ENCODE measurements at places on chromosomes 2 and 18. TPM values are rescaled to one million over a fixed set of nuclear protein-coding genes. Genes with fewer than 3 reads are reported as not detected.

- DNase-seq, result no peak
Observed at GRCh38 chr2:197089655-197090054, 163.1 kb upstream of the PGAP1 start.

GRCh38 chr2:12514631-12515437 is 201.9 kb upstream of the TRIB2 start:
- DNase-seq, result peak; percentile 26

- no peak for DNase-seq
Observed at GRCh38 chr18:8468921-8469335, 140.3 kb upstream of the RAB12 start.

- DNase-seq, result no peak
Observed at GRCh38 chr2:107627164-107627563, 199.5 kb upstream of the RGPD4 start.

DNA sequence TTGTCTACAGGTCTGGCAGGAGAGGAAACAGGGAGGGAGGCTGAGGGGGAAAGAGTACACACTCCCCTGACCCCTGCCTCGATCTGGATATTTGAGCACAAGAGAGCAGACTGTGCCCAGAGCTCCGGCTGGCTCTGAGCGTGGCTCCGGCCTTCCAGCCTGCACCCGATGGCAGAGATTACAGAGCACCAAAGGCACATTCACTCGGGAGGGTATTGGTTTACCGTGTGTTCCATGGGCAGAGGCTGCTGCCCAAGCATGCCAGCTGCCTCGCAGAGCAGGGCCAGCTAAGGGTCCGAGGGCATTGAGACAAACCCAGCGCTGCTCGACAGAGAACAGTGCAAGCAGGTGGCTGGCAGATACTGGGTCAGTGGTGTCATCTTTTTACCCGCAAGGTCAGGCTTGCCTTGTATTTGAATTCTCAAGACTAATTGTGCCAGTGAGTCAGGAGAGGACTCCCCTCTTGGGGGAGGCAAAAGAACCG is 132.2 kb downstream of the TNS1 start:
- DNase-seq, result no peak

DNA sequence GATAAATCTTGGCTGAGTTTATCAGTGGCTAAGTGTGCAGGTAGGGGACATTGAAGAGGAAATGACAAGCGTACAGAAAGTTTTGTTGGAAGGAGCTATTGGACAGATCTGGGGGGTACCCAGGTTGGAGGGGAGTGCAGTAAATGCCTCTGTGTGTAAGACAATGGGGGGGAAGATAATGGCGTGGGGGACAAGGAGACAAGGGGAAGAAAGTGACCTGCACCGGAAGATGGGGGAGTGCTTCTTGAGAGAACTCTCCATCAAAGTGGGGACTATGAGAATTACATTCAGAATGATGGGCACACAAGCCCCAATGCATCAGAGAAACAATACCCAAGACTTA is 190.0 kb downstream of the ALPK2 start:
- DNase-seq, result no peak

DNA sequence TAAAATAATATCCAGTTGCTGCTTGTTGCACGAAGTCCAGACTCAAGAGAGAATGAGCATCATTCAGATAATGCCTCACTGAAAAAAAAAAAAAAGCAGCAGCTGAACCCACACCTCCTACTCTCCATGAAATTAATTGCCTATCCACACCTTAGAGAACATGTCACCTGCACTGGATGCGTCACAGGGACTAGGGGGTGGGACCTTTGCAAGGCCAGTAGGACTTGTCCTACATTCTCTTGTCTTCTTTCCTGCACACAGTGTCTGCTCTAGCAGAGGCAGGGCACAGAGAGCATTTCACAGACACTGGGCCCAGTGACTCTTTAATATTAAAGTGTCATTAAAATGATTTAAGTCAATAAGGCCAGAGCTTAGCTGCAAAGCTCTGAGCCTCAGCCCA is at the start of gene ABCA12:
ABCA12 (minus strand) TSS at position 148 of the 400 bp plus-strand sequence. CDS start 418 bp downstream, outside the sequence.
- DNase-seq, result no peak

DNA sequence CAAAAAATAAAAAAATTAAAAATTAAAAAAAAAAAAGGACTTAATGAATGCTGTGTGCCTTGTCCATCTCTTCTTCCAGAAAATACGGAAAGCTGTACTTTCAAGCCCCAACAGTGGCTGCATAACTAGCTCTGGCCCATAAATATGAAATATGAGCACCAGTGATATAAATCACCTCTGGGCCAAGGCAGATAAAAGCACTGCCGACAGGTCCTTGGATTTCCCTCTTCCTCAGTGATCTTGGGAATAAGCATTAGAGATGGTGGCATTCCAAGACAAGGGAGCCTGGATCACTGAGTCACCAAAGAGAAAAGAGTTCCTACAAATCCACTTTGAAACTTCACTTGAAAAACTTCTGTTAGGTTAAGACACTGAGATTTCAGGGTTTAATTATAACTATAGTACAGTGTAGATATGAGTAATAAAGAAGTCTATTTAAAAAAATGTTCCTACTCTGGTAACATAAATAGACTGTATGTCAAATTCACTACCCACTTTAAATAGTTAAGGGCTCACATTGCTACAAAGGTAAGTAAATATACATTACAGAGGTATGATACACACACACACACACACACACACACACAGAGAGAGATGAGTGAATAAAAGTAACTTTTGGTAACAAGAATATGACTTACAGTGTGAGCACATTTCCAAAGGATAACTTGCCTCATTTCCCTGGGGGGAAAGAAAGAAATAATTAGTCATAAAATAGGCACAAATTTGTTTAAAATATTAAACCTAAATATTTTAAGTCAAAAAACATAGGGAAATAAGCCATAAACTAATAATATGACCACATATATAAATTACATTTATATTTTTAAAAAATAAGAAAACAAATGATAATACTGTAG is 35.6 kb downstream of the PPP3R1 start:
- no peak for DNase-seq

DNA sequence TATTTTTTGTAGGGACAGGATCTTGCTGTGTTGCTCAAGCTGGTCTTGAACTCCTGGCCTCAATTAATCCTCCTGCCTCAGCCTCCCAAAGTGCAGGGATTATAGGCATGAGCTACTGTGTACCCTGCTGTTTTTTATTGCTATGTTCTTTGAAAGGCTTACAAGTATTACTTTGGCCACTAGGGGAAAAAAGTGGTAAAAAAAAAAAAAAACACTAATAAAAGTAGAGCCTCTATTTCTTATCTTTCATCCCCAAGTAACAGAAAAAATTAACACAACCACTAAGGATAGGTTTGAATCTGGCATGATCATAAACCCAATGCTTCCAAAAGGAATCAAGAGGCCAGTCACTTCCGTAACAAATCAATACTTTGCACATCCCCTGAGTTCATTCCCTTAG is 11.6 kb downstream of the NOL10 start:
- DNase-seq, result no peak

CFAP221 gene
- total RNA-seq, result not detected

POTEC gene
- total RNA-seq, result not detected

GKN2 gene
- not detected for total RNA-seq

SERPINB13 gene
- not detected for total RNA-seq

BMP10 gene
- not detected for total RNA-seq

SLC11A1 gene
- total RNA-seq, result 2.7 TPM
